ENCODE measurements at places on chromosomes 12 and 14.

DNA sequence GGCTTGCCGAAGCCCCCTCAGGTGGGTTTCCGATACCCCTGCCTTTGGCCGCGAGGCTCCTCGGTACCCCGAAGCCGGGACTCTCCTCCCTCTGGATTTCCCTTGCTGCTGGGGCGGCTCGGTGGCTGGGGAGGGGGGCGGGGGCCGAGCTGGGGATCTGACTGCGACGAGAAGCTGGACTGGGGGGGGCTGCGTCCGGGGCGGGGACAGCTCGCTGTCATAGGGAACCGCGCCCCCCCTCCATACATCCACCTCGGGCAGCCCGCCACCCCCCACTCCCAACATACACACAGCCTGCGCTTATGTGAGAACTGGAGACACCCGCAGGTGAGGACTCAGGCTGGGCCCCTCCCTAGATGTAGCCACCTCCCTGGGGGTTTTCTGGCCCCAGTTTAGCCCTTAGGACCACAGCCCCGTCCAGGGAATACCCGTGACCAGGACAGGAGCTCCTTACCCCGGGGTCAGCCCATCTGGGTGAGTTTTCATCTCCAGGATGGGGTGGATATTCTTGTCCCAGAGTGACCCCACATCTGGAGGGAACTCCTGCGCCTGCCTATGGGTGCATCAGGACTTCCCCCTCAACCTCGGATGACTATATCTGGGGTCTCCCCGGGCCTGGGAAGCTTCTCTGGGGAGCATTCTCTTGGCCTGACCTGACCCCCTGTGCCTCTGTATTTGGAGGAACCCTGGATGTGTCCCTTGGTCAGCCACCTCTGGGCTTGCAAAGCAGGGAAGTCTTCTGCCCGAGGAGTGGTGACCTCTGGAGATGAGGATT, 687 bp downstream of the ASIC1 start:
- DNase-seq: no peak

DNA sequence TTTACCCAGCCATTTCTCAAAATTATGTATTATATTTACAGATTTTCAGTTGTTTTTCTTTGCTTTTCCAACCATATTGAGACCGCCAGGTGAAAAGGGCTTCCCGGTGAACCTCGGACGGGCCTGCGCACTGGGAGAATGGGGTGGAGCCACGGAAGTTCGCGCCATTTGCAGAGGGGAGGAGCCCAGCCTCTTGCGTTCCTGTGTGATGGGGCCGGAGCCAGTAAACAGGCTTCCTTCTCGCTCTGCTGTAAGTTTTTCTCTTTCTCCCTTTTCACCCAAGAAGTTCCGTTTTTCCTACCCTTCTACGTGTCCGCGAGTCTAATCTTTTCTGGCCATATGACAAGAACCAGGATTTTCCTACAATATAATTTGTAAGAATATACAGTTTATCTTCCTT, 1108.8 kb upstream of the SEL1L start:
- peak; percentile 63 for DNase-seq

GRCh38 chr14:104860414-104860813, 4.7 kb upstream of the CEP170B start:
- DNase-seq: no peak

DNA sequence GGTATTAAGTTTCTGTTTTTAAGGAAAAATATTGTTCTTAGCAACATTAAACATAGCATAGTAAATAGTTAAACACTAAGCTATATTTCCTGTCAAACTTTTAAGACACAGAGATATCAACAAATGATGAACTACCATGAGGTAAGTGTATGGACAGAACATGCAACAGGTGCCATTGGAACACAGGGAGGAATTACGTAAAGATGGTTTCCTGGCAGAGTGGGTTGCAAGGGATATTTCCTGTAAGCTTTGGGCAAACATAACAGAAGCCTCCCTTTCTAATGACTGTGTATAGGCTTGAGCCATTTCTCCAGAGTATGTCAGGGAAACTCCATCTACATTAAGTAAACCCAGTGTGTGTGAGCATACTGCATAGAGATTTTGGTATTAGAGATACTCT, 31.7 kb upstream of the HELB start:
- no peak for DNase-seq

- DNase-seq: no peak
Observed at GRCh38 chr12:24574538-24574937, 374.4 kb downstream of the BCAT1 start.

DNA sequence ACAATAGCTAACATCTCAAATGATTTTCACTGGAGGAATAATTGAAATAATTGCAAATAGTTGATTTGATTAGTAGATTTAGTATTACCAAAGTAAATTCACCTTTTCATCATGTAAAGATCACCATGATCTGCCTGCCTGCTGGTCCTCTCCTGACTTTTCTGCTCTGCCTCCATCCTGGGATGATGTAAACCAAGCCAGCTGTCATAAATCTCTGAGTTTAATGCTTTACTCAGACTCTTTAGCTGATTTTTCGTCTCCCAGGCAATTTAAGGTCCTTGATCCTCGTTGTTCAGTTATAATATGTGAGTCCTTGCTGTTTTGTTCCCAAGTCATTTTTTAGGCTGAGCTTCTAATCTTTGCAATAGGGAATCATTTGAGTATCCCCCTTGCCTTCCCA, 138.0 kb downstream of the ANO4 start:
- no peak for DNase-seq

All from NCI-H345 (cell line).